ENCODE measurements at places on chromosomes 3 and 15.

- no peak for DNase-seq
Observed at GRCh38 chr3:33637482-33637881, 80.6 kb downstream of the CLASP2 start.

DNA sequence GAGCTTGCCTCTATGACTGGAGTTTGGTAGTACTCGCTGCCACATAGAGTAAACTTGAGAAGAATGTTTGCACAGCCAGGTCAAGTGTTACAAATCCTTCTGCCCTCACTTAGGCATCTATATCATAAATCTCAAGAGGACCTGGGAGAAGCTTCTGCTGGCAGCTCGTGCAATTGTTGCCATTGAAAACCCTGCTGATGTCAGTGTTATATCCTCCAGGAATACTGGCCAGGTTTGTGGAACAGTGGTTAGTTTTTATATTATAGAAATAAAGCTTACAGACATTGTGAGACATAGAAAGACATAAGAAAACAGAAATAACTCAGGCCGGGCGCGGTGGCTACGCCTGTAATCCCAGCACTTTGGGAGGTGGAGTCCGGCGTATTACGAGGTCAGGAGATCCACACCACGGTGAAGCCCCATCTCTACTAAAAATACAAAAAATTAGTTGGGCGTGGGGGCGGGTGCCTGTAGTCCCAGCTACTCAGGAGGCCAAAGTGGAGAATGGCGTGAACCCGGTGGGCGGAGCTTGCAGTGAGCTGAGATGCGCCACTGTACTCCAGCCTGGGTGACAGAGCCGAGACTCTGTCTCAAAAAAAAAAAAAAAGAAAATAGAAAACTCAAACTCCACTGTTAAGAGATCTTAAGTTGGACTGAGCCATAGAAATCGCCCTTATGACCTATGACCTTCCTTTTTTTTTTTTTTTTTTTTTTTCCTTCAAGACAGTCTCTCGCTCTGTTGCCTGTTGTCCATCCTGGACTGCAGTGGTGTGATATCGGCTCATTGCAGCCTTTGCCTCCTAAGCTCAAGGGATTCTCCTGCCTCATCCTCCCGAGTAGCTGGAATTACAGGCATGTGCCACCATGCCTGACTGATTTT lies 2.2 kb downstream of the RPSA start:
- no peak for DNase-seq

DNA sequence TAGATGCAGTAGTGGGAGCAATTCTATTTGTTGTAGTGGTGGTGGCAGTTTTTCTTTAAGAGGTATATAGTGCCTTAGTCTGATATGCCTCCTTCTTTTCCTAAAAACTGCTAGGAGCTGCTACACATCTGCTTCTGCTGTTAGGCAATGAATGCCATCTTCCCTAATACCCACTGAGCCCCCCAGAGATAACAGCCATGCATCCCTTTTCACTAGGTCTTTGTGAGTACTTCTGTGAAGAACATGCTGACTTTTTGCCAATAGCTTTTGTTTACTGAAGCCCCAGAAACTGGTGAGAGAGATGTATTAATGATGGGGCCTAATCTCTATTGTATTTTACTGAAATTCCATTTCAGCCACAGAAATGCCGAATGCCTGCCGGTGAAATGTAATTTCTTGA lies 92.6 kb upstream of the CHL1 start:
- no peak for DNase-seq

- DNase-seq = no peak
Observed at GRCh38 chr3:519026-519425, 322.5 kb downstream of the CHL1 start.

DNA sequence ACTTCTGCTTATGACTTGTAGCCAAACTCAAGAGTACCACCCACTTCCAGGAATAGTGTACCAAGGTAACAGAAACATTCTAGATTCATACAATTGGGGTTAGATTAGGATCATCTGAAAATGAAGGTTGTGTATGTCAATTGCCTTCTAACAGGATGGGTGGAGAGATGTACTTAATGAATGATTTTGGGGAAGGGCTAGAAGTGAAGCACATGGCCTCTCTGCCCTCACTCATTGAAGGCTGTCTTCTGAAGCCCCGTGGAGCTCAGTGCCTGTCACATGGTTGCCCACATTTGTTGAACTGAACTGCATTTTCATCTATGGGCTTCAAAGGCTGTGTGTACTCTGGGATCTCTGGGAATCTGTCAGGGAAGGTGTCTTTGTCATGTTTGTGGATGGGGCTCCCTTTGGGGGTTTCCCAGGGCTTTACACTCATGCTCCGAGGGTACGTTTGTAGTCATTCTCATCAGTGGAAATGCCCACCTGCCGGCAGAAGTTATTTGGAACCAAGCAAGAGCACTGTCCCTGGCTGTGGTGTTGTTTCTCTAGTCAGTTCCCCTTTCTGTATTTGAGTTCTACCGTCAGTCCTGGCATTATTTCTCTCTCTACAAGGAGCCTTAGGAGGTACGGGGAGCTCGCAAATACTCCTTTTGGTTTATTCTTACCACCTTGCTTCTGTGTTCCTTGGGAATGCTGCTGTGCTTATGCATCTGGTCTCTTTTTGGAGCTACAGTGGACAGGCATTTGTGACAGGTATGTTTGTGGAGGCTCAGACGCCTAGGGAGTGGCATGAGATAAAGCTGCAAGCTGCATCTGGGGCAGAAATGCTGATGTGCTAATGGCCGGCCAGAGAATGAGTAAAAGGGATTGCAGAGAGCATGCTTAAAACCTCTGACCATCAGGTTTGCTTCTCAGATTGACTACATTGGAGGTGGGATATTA lies 22.4 kb downstream of the CD86 start:
- peak; percentile 57 for DNase-seq

GRCh38 chr3:175270198-175270837 lies 411.2 kb downstream of the NAALADL2 start:
- no peak for DNase-seq

GRCh38 chr3:155481089-155481488 lies 187.6 kb upstream of the STRIT1 start:
- no peak for DNase-seq

GRCh38 chr3:33541918-33542317 lies 101.7 kb upstream of the UBP1 start:
- no peak for DNase-seq

- DNase-seq = no peak
Observed at GRCh38 chr15:78350058-78350457, 9.9 kb downstream of the CRABP1 start.

GRCh38 chr15:101652098-101652785 lies at the start of gene TM2D3:
Gene TM2D3 (minus strand): TSS chr15:101652381. CDS start chr15:101652361, 20 bp downstream.
- peak; percentile 96 for DNase-seq

- no peak for DNase-seq
Observed at GRCh38 chr15:63045879-63046278, 3.3 kb downstream of the TPM1 start.

GRCh38 chr3:39122813-39123212 lies 15.3 kb downstream of the TTC21A start:
- peak; percentile 64 for DNase-seq

- DNase-seq = no peak
Observed at GRCh38 chr3:101219842-101220560, 100.4 kb downstream of the IMPG2 start.

- DNase-seq = no peak
Observed at GRCh38 chr3:189781415-189781814, 150.2 kb downstream of the TP63 start.

DNA sequence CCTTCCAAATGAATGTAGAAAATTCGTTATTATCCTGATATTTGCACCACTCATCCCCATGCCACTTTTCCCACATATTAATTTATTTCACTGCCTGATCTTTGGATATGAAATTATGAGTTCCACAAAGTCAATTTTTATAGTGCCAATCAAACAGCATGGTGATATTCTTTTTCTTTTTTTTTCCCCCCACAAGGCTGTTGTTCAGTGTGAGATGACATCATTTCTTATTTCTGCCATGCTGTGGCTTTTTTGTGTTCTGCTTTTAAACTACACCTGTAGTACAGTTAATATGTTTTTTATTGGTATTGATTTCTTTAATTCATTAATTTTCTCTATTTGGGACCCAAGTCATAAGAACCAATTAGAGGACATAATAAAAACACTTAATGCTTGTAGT lies 14.6 kb downstream of the MYNN start:
- no peak for DNase-seq

GRCh38 chr15:49506341-49506740 lies 83.3 kb downstream of the FGF7 start:
- DNase-seq = no peak

DNA sequence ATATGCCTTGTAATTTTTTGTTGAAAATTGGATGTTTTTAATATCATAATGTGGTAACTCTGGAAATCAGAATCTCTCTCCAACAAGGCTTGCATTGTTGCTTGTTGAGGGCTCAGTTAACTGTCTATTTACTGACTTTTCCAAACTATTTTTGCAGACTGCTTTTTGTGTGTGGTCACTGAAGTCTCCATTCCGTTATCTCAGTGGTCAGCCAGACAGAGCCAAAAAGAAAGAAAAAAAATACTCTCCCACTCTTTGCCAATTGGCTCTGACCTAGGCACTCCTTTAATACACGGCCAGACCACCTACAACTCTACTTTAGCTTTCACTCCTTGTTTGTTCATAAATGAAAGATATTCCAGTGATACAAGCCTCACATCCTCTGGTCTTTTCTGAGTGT lies 52.5 kb downstream of the IFT80 start:
- DNase-seq = no peak

GRCh38 chr3:81955878-81956277 lies 194.4 kb upstream of the GBE1 start:
- DNase-seq = no peak

DNA sequence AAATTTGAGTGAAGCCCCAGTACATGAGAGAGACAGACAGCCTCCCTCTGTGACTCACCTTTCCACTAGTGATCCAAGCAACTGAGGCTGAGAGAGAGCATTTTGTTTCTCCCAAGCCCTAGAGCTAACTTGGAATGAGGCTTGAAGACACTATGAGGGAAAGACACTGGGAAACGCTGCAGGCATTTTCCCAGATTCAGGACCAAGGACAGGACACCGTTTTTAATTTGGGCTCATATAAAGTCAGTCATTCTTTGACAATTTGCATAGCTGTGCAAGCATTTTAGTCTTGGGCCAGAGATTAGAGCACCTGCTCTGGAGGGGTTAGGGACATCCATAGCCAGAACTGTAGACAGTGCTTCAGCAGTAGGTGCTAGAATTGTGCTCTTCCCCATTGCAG lies 249.0 kb downstream of the AGBL1 start:
- no peak for DNase-seq

- DNase-seq = no peak
Observed at GRCh38 chr3:141505166-141505565, 18.3 kb downstream of the RASA2 start.

- DNase-seq = peak; percentile 98
Observed at GRCh38 chr3:44861412-44862225, at the start of gene TMEM42. Gene TMEM42 (plus strand): TSS chr3:44861912. CDS start chr3:44861925, 13 bp downstream.

GRCh38 chr15:38005953-38006808 lies 71.7 kb downstream of the TMCO5A start:
- DNase-seq = no peak

DNA sequence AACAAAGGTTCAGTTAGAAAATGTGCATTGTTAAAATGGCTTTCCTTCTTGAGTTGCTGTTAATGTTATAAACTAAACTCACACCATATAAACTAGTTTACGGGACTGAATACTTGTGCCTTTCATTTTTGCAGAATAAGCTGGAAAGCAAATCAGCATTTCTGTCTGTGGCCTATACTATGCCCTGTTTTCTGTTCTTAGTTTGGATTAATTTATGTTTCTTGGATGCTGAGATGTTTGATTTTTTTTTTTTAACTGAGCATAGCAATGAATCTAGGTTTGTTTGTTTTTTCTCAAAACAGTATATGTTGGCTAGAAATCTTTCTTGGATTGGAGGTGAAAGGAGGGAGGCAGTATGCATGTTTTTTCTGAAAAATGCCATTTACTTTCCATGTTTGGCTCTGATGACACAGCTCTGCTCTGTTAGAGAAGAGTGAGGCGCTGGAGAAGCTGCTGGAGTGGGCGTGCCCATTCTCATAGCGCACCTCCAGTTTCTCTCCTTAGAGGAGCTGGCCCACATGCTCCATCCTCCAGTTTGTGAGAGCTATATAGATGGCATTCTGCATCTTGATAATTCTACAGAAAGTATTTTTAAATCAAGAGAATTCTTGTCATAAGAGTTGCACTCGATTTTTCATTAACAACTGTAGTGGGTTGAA lies 423.6 kb upstream of the TPM1 start:
- no peak for DNase-seq

DNA sequence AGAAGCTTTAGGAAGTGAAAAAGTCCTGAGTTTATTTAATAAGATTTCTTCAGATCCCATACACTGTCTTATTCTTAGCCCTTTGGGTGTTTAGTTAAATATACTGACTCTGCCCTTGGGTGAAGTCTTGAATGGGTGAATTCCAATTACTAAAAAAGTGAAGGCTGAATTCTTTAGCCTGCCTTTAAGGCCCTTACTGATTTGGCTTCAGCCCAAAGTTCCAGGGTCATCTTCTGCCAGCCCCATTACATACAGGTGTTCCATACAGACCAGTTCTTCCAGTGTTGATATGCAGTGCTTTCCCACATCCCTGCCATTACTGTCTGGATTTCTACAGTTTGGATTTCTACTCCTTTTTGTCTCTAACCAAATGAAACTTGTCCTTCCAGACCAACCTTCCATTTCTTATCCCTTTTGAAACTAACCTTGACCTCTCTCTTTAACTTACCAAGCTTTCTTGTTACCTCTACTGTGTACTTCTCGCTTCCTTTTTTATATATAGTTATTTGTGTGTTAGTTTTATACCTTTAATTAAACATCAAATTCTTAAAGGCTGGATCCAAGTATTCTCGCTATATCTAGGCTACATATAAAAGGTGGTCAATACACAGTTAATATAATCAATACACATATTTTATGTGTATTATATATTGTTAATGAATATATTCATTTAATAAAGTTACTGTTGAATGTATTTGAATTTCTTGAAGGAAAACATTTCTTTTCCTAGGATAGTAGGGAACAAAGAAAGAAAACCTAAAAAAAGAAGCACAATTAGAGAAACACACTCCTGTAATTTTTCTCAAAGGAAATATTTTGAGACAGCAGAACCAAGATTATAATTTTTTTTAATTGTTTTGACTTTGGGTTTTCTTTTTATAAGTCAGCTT lies 15.0 kb downstream of the MBNL1 start:
- no peak for DNase-seq

DNA sequence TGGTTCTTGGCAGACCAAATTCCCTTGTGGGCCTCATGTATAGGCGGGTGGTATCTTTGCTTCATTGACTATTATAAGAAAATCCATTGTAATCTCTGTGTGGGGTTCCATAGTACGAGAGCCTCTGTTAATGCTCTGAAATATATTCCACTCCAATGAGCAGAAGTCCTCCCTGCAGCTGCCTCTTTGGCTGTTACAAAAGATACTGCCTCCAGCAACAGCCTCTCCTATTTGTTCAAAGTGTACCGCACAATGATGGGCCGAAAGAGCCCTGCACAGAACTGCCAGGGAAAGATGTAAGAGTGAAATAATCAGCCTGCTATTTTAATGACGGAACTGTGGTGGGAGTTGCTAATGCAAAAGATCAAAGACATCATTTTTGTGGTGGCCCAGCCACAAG lies 48.9 kb downstream of the GRK7 start:
- no peak for DNase-seq

All from germinal center (tissue), 1 donor.